ENCODE measurements at places on chromosomes 2 and 18.

DNA sequence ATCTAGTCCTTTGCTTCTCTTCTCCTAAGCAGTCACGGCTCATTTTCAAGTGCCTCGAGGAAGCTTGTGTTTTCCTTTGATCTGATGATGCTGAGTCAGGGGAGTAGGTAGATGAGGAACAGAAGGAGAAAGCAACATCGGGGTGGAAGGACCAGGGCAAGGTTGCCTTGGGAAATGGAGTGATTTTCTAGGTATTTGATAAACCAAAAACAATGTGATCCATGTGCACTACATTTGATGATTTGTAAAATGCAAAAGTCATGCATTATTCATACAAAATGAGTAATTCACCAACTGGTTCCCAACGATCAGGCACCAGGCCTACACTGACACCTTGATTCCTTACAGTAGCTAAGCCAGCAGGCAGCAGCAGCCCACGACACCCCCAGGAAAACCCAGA, 205.3 kb downstream of the ANAPC1 start:
- no peak for DNase-seq

DNA sequence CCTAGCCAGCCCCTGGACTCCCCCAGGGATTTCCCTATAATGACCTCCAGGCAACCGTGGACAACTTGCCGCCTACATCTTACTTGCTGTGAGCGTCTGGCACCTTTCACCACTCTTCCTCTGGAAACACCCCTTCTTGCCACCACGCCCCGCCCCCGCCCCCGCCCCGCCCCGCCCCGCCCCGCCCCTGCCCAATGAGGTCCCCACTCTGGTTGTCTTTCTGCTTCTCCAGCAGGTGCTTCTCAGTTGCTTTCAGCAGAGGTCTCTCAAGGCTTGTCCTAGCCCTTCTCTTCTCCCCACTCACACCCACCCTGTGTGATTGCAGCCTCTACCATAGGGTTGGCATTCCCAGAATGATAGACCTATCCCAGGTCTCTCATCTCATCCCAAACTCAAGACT, 214.5 kb downstream of the EN1 start:
- DNase-seq, result no peak

GRCh38 chr2:83022631-83023210, 1436.4 kb downstream of the SUCLG1 start:
- no peak for DNase-seq

- DNase-seq, result peak; percentile 33
These were observed 59.8 kb upstream of the IL1R1 start for GRCh38 chr2:102082571-102083392.

DNA sequence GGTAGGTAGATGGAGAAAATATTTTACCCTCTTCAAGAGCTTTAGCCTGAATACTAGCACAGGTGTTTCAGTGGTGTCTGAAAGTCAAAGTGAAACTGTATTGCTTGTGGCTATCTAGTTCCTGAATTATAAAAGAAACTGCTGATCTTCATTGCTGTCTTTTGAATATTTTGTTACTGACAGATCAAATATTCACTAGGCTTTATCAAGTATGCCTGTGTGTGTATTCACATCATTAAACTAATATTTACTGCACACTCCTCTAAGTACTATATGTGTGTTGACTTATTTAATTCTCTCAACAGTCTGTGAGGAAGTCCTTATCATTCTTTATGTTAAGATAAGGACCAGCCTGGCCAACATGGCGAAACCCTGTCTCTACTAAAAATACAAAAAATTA, 139.6 kb downstream of the SOCS6 start:
- no peak for DNase-seq

DNA sequence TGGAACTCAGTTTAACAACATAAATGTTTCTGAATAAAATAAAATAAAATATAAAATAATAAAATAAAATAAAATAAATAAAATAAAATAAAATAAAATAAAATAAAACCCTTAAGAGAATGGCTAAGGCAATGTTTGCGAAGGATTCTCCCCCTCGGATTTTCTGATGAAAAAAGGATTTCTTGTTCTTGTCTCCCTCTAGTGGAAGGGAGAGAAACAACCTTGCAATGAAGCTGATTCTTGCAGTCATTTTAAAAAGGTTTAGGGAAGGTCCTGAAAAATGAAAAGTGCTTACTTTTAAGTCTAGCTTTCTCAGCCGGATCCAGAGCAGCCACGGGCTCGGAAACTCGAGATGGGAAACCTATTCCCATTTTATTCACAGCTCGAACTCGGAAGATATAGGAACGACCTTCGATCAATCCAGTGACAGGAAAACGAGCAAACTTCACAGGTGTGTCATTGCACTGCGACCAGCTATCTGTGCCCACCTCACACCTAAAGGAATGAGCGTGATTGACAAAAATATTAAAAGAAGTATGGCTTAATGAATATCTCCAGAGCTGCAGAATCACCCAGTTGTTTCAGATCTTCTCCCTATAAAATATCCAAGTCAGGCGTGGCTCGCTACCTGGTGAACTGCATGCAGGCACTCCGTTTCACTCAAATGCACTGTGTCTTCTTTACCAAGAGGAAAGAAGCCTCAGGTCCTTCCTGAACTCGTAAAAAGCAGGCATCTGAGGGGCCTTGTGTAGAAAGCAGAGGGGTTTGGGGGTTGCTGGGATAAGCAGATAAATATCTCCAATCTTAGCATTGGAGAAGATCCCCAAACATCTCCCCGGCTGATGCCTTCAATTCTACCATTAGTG, 68.1 kb downstream of the MYOM1 start:
- DNase-seq, result no peak

DNA sequence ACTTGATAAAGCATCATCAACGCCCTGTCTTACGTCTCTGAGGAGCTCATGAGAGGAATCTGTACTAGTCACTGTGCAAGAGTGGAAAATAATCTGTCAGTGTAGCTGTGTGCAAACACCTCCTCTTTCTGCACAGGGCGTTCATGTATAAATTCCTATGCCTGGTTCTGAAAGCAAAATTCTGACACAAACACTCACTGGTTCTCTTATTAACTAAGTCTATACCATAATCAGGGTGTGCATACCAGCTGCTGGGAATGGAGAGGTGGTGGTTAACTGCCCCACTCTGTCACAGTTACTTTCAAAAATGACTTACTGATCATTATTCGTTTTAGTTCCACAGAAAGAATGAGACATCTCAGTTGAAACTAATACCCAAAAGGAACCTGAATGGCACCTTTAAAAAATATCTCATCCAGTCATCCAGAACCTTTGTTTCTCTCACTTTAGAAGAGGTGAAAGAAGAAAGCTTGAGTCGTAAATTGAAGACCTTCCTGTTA, 35.7 kb downstream of the STK39 start:
- no peak for DNase-seq

- DNase-seq, result no peak
These were observed 332 bp upstream of the PDCD1 start for GRCh38 chr2:241859017-241859435.

GRCh38 chr18:13445241-13445897, 226.8 kb downstream of the LDLRAD4 start:
- no peak for DNase-seq

GRCh38 chr18:3454365-3455089, 4.6 kb downstream of the TGIF1 start:
- DNase-seq, result no peak

GRCh38 chr2:37232131-37232933, 874 bp downstream of the NDUFAF7 start:
- DNase-seq, result no peak

GRCh38 chr2:52939250-52939649, 828.4 kb upstream of the CHAC2 start:
- DNase-seq, result no peak

DNA sequence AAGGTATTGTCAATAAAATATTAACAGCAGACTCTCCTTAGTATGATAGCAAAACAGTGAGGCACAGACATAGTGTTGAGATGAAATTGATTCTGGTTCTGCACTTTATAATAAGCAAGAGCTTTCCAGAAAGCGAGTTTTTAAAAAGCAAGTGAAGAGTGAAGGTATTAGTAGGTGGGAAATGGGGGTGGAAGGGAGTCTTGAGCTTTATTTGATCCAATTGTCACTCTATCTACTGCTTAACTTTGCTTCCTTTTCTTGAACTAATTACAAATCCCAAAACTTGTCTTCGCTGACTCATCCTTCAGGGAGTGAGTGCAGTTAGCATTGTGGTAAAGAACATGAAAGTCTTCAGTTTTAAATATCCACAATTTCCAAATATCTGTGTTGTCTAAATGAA, 120.6 kb upstream of the BOD1L2 start:
- DNase-seq, result no peak

- DNase-seq, result no peak
These were observed 14.6 kb downstream of the PASK start for GRCh38 chr2:241134711-241135110.

DNA sequence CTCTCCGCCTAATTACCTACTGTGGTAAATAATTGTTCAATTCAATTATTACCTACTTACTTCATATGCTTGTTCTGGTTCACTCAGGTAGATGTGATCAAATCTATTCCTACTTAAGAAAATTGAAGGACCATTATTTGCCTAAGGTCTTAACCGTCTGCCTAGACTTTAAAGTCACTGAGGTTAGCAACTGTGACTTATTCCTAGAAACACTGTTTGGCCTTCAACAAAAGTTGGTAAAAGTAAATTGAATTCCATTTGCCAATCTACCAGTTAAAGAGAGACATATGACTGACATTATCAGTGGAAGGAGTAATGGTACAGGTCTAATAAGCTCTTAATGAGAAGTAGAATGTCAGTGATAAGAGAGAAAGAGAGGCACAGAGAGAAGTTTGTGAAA, 491.5 kb downstream of the NYAP2 start:
- no peak for DNase-seq

DNA sequence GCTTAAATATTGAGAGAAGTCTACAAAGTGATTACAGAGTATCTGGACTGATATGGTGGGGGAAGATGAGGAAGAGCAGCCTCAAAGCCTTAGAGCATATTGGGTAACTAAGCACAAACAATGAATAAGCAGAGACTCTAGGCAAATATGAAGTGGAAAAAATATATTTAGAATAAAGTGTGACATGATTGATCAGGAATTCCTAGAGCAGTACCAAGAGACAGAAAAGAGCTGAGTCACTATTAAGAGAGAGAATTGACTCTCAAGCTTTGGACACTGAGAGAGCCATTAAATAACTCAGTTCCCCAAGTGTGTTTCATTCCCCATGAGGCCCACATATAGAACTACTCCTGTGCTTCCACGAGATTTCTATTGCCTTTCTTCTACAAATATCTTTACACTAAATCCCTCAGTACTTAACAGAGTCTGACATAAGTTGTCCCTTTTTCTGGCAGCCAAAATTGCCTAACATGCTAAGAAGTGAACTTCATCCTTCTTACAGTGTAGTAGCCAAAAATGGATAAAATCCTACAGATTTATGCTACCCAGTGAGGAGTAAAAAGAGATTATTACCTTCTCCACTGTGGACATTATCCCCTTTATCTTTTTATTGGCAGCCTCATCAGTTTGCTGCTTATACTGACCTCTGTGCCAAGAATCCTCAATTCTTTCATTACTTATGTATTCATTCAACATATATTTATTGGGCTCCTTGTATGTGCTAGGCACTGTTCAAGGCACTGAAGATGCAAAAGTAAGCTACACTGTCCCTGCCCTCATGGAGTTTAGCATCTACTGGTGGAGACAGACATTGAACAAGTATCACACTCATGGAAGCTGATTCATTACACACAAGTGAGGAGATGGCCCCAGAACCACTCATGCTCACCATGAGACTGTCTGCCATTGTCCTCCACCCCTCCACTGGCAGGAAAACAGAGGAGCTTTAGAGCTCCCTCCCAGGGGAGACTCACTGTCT, 45.4 kb downstream of the SLC40A1 start:
- no peak for DNase-seq

DNA sequence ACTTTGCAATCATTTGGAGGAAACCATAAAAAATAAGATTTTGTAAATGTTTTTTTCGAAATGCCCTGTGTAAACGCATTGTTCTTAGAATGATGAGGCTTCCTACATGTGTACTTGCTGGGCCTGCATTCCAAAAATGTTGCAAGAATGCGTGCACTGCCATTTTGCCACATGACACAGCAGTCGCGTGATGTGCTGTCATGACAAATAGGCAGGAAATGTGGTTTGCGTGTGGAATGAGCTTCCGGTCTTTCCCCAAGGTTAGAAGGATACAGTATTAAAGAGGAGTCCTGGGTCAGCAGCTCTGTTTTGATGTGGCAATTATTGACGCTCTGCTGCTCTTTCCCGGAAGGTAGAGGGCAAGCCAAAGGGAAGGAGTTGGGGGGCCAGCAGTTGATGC, 18.1 kb upstream of the SERPINB2 start:
- no peak for DNase-seq

- no peak for DNase-seq
These were observed 56.2 kb upstream of the SLC16A14 start for GRCh38 chr2:230124757-230125431.

GRCh38 chr2:109455731-109456691, 157.8 kb downstream of the SEPTIN10 start:
- no peak for DNase-seq

GRCh38 chr2:72162574-72162973, 14.9 kb upstream of the CYP26B1 start:
- DNase-seq, result no peak

DNA sequence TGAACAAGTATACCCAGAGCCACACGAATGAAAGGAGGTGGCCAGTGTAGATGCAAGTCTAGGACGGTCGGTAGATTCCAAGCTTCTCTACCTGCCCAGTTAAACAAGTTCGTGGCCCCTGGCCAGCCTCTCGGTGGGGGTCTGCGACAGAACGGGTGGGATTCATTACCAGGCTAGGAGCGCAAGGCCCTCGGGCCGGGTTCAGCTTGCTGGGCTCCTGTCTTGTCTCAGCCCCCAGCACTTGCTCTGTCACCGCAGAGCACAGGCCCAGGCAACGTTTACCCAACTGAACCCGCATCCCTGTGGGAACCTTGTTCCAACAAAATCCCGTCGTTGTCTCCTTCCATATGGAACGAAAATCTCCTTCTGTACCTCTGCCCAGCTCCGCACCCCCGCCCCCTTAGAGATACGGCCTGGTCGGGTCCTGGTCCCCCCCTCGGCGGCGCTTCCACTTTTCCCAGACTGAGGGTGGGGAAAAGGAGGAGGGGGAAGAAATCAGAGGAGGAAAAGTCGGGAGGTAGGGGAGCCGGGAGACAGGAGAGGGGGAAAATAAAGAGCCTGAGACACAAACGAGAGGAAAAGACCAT, 1.9 kb upstream of the EMX1 start:
- DNase-seq, result no peak
